GM13976 (cell line): ENCODE measurements at places on chromosomes 6 and 20.

GRCh38 chr6:38218235-38218634, 398.7 kb downstream of the ZFAND3 start:
- DNase-seq: no peak

- no peak for DNase-seq
Observed at GRCh38 chr6:38022688-38023087, 203.2 kb downstream of the ZFAND3 start.

DNA sequence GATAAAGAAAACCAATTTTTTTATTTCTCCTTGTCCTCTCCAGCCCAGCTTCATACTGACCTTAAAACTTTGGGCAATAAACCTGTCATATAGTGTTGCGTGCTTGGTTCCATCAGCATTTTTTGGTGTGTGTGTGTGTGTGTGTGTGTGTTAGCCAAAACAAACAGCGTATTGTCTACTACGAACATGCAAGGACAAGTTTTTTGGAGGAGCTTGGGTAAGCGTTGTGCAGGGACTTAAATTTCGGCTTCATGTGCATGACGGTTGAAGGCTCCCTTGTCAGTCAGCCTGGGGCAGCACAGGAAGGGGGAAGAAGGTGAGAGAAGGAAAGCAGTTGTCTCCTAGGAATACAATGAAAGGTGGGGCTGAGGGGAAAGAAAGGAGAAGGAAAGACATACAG, 62.0 kb upstream of the PAX1 start:
- no peak for DNase-seq

DNA sequence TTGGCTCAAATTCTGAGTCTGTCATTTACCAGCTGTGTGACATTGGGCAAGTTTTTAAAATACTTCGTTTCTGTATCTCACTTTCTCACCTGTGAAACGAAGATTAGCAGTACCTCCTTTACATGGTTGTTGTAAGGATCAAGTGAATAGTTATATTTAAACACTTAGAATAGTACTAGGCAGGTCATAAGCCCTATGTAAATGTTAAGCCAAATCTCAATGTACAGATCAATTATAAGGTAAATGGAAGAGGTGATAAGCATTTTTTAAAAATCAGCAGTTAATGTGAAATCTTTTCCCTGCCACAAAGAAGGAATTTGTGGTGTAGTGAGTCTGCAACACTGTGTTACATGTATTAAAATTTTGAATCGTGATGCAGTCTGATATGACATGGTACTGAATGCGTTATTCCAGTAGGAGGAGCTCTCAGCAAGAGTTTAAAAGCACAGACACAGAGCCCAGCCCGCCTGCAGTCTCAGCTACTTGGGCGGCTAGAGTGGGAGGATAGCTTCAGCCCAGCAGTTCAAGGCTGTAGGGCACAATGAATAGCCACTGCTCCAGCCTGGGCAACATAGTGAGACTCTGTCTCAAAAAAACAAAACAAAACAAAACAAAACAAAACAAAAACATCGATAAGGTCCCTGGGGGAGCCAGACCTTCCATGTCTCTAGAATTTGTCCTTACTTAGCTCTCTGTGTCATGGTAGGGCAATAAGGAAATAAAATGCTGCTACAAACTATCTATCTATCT, 46.0 kb downstream of the GTF2H5 start:
- DNase-seq: peak; percentile 80

GRCh38 chr6:9405369-9405768, 970.0 kb upstream of the SLC35B3 start:
- DNase-seq: no peak

DNA sequence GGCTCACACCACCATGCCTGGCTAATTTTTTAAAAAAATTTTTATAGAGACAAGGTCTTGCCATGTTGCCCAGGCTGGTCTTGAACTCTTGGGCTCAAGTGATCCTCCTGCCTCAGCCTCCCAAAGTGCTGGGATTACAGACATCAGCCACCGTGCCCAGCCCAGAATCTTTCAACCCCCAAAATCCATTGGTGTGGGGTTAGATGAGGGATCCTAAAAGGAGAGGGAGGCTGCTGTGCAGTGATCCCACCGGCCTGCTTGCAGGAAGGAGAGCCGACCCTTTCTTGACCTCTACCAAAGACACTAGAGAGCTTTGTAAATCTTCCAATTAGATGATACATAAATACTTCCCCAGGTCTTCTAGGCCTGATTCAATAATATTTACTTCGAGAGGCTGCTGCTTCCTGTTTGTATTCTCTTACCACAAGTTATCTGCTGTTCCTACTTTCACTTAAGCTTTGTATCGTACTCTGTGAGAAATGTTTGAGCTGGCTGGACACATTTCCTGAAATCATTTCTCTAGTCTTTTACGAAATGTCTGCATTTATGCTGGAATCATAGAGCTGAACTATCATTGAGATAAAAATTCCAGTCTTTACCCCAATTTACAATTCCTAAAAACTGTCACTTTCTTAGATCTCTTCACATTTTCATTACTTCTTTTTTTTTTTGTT, 49.3 kb upstream of the IER3 start:
- peak; percentile 75 for DNase-seq

- peak; percentile 11 for DNase-seq
Observed at GRCh38 chr6:75244063-75244584, 523 bp upstream of the COX7A2 start.

DNA sequence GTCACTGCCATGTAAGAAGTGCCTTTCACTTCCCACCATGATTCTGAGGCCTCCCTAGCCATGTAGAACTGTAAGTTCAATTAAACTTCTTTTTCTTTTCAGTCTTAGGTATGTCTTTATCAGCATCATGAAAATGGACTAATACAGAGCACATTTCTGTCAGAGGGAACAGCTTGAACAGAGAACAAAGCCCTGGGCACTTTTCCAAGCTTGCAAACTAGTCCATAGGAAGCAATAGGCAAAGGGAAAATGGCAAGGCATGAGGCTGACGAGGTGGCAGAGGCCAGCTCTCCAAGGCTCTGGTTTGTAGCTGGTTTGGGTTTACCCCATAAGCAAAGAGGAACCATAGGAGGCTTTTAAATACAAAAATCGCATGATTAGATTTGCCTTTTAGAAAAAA, 185.1 kb upstream of the HDDC2 start:
- no peak for DNase-seq

GRCh38 chr6:169188475-169188874, 65.2 kb downstream of the THBS2 start:
- no peak for DNase-seq

GRCh38 chr6:52718550-52718949, 44.7 kb downstream of the GSTA2 start:
- no peak for DNase-seq

DNA sequence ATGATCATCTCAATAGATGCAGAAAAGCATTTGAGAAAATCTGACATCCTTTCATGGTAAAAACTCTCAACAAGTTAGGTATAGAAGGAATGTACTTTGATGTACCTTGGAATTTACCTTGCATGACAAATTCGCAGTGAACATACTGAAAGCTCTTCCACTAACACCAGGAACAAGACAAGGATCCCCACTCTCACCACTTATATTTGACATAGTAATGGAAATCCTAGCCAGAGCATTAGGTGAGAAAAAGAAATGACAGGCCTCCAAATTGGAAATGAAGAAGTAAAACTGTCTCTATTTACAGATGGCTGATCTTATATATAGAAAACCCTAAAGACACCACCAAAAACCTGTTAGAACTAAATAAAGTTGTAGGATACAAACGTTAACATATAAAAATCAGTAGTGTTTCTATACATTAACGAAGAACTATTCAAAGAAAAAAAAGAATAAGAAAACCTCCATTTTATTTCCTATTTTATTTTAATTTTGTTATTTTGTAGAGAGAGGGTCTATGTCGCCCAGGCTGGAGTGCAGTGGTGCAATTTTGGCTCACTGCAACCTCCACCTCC, 26.9 kb downstream of the PCNA start:
- no peak for DNase-seq

GRCh38 chr6:91788501-91788900, 1201.6 kb upstream of the MAP3K7 start:
- DNase-seq: no peak

DNA sequence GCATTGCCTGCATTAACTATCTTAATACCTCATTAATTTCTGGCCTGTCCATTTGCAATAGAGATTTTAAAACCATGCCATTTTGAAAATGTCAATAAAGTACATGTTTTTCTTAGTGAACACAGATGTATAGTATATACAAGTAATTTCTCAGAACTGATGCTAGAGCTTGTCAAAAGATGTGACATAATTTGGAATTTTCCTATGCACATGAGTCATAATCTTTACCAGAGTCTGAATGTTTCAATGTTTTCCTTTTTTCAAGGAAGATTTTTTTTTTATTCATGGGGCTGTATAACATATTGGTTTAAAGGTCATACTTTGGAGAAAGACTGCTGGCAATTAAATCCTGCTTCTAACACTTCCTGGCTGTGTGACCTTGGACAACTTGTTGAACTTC, 1347.5 kb upstream of the ADGRB3 start:
- DNase-seq: no peak

GRCh38 chr6:89944826-89945407, 50.6 kb downstream of the GJA10 start:
- DNase-seq: no peak

DNA sequence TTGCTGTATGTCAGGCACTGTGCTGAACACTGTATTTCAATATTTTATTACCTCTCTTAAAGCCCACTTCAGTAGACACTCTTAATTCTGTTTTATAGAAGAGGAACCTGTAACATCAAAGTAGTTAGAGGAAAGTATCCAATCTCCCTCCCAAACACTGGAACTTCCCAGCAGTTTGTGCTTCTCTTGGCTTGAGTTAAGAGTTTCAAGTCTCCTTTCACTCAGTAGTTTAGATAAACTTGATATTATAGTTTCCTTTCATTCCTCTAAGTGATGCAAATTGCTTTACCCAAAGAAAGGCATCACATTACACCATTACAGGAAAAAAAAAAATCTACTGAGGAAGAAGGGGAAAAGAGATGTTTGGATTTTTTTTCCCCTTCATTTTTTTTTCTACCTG, 164.3 kb downstream of the TSHZ2 start:
- DNase-seq: no peak
